ENCODE measurements at places on chromosomes 7 and 10.

DNA sequence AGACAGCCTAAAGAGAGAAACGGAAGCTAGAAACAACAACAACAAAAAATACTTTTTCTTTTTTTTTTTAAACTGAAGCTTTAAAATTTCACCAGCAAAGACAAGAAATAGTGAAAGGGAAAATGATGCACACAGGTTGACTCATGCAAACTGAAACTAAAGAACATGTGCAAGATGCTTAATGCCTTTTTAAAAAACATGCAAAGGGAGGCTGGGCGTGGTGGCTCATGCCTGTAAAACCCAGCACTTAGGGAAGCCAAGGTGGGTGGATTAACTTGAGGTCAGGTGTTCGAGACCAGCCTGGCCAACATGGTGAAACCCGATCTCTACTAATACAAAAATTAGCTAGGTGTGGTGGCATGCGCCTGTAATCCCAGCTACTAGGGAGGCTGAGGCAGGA, 15.1 kb upstream of the CUBN start:
- DNase-seq, result peak; percentile 5

DNA sequence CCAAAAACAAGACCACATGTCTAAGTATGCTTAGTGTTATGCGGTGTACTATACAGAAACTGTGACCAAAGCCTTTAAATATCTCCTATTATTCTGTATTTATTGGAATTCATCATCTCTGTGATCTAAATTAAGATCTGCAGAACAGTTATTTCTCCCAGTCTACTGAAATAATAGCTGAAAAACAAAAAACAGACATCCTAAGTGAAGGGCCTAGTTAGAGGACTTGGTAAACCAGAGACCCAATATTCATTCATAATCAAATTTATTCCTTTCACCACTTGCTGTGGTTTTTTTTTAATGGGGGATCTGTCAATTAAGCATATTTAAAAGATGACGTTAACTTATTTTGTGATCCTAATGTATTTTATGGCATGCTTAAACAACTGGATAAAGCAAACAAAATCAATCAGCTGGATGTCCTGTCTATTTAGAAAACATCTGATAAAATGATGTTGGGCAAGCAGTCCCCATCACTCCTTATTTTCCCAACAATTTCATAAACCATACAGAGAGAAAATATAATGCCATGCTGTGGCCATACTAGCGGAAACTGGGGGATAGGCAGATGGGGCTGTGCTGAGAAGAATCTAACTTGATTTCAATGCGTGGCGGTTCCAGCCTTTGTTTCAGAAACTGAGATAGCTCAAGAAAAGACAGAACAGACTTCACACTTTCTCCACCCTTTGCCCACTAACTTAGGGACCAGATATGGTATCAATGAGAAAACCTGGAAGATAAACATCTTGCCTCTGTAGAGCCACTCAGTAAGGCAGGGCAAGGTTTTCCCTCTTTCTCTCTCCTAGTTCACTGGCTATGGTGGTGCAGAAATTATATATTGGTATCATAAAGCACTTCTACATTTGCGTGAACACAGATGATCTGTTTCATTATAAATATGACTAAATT, 32.9 kb downstream of the ICA1 start:
- DNase-seq, result no peak

GRCh38 chr7:109092268-109092667, 522.6 kb downstream of the DNAJB9 start:
- DNase-seq, result no peak

- DNase-seq, result no peak
Measured at GRCh38 chr7:30907527-30908267, 4.0 kb upstream of the AQP1 start.

DNA sequence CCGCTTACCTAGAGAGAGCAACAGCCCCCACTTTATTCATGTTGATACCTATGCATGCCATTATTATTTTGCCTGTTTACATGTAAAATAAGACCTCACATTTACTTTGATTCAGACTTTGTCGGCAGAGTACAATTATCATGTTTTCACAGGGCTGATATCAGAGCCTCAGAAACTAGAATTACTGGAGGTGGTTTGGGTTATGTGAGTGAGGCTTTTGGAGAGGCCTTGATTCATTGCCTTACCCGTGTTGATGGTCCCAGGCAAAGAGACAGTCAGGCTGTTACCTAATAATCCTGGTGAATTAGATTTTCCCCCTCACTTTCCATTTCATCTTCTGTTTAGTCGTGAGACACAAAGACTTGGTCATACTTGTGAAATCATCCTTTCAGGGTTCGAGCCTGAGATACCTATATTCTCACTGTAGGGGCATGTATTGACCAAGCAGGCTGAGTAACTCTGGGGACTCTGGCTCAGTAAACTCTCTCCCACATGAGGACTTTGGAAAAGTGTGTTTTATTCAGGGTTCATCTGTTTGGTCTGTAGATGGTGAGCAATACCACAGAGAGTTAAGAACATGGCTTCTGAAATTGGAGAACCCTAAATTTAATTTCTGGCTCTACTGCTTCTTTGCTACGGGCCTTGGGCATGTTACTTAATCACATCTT, 150.9 kb downstream of the CELF2 start:
- DNase-seq, result no peak

DNA sequence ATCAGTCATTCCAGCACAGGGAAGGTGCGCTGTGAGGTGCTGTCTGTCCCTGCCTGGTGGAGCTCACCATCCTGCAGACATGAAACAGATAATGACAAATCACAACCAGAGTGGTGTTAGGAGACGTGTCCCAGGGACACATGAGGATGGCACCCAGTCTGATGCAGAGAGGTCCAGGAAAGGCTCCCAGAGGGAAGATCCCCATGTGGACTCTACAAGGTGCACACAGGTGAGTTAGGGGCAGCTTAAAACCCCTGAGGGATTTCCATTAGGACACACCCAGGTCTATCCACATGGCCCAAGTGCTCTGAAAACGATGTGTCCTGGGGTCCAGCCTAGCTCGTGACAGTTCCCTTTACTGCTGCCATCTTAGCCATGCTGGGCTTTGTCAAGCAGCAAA, 91.4 kb downstream of the ADARB2 start:
- no peak for DNase-seq
